ENCODE measurements at places on chromosomes 6 and 20. TPM values are rescaled to one million over a fixed set of nuclear protein-coding genes. Genes with fewer than 3 reads are reported as not detected.
A peak's percentile ranks its signal among the peaks of the same experiment; 100 is the strongest.

Gene PTCHD4
- not detected for total RNA-seq

DNA sequence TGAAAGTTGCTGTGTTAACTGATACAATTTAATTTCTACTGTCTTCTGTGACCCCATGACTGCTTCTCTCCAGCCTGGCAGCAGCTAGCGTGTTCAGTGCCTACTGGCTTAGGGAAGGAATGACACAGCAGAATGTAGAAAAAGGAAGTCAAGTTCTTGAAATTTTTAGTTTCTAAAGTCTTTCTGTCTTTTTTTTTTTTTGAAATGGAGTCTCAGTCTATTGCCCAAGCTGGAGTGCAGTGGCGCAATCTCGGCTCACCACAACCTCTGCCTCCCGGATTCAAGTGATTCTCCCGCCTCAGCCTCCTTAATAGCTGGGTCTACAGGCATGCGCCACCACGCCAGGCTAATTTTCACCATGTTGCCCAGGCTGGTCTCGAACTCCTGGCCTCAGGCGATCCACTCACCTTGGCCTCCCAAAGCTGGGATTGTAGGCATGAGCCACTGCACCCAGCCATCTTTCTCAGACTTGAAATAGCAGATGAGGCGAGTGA, 39.3 kb downstream of the PCNA start:
- peak; percentile 67 for DNase-seq

- DNase-seq, result no peak
These were observed 16.8 kb upstream of the SIRPG start for GRCh38 chr20:1674361-1674760.

DNA sequence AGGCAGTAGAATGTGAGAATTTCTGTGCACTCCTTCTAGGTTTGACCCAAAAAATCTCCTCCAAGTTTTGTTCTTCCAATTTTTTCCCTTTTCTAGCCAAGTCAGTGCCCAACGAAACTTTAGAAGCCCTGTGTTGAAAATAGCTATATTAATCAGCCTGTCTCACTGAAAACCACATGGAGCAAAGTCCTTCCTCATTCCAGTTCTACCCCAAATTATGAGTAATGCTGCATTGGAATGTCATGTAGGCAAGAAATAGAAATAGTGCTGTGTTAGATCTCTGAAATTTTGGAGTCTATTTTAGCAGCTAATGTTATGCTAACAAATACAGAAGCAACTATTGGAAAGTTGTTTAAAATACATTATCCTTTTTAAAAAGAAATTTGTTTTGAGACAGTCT, 725.5 kb downstream of the TBC1D32 start:
- DNase-seq, result no peak

- DNase-seq, result peak; percentile 90
These were observed 32.2 kb upstream of the ERVFRD-1 start for GRCh38 chr6:11143394-11144371.

- peak; percentile 50 for DNase-seq
These were observed 71.3 kb upstream of the SLC2A12 start for GRCh38 chr6:134123666-134124208.

DNA sequence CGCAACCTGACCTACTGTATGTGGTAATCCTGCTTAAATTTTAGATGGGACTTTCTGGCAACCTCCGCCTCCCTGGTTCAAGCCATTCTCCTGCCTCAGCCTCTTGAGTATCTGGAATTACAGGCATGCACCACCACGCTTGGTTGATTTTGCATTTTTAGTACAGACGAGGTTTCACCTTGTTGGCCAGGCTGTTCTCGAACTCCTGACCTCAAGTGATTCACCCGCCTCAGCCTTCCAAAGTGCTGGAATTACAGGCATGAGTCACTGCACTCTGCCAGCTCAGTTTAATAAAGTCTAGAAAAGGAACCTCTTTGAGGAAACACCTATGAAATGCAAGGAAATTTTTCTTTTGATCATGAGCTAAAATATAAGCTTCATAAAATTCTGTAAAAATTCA, 9.0 kb upstream of the PLCB4 start:
- peak; percentile 57 for DNase-seq

- no peak for DNase-seq
These were observed 235.3 kb downstream of the TAF4 start for GRCh38 chr20:61830241-61830930.

DNA sequence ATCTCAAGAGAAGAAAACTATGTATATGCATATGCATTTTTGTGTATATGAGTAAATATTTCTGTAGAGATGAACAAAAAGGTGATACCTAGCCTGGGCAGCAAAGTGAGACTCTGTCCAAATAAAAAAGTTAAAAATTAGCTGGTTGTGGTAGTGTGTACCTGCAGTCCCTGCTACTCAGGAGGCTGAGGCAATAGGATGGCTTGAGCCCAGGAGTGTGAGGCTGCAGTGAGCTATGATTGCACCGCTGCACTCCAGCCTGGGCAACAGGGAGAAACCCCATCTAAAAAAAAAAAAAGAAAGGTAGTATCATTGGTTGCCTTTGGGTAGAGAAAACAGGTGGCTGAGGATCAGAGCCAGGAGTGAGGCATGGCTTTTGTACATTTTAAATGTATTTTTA, 50.9 kb downstream of the KLHL31 start:
- DNase-seq, result no peak

DNA sequence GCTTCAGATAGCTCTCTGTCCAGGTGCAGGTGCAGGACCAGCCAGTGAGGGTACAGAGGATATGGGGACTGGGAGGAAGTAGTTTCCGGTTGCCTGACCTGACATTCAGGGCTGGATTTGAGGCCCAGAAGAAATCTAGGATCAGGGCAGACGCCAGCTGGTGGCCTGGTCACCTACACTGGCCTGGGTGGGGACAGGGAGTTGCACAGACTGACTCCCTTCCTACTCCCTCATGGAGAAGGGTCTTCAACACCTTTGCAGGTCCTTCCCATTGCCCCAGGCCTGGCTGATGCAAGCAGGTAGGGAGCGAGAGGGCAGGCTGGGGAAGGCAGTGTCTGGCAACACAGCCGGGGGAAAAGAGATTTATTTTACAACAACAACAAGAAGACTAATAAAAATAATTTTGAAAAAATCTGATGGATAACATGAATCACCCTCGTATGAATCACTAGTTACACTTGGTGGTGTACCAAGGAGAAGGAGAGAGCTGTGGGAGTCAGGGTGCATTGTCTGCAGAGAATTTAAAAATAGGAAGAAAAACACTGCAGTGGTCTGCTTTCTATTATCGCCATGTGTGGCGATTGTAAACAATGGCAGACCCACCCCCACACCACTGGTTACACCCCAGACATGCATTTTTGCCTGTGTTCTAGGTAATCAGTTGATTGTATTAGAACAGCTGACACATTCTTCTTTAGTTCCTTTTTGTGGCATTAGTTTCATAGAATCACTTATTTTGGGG, 62.3 kb upstream of the SNX9 start:
- peak; percentile 87 for DNase-seq

DNA sequence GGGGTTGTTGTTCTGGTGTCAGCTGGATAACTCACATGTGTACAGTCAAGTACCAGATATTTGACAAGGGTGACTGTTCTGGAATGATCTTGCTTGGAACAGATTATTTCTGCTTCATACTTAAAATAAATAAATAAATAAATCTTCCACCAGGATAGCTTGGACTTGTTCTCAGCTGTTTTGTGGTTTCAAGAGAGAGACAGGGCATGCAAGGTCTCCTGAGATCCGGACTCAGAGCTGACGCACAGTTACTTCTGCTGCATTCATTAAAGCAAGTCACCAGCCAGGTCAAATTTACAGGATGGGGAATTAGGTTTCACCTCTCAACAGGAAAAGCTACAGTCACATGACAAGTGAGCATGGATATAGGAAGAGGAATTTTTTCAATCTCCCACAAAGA, 285.0 kb upstream of the SPTLC3 start:
- no peak for DNase-seq

DNA sequence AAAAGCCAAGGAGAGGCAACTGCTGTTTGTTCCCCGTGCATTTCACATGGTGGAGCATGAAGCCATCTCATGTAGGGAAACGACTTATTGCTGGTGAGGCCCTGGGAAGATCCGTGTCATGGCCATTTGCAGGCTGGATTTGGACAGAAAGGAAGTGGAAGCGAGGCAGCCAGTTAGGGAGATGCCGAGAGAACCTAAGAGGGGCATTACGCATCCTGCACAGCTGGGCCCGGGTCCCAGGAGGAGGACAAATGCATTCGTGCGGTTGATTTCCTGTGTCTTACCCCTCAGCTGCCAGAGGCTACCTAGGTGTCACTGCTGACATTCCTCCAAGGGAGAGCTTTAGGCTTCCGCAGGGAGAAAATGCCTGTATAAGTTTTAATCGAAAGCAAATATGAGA, 316.2 kb upstream of the CDYL start:
- DNase-seq, result no peak
